ENCODE measurements at places on chromosomes 12 and 14.

- peak; percentile 59 for DNase-seq
Measured at GRCh38 chr12:6852651-6853354, 853 bp downstream of the USP5 start.

GRCh38 chr12:100733817-100734593 is 60.6 kb upstream of the ANO4 start:
- peak; percentile 63 for DNase-seq

DNA sequence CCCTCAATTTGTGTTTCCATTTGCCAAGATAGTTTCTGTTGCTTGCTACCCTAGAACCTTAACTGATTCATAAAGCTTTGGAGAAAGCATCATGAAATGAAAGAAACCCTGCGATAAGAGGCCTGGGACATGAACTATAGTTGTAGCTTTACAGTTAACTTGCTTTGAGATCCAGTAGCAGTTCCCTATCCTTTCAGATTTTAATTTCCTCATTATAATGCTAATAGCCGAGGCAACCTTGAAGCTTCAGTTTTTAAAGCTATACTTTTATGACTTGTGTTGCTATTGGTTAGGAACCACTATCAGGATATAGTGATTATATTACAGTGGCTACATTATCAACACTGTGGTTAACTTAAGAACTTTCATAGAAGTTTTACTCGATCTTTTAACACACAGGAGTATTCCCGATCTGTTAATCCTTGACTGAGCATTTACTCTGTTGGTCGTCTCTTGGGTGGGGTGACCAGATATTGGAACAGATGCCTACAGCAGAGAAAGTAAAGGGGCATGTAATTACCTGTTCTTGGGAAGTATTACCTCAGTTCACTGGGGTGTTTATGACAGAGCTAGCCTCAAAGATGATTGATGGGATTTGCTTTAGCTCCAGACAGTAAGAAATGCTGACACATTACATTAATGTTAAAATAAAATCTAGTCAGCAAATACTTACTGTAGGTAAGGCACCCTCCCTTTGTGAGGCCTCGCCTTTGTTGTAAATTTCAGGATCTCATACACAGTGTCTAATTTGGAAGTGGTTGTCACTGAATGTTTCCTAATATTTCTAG is 86.2 kb upstream of the CSRP2 start:
- no peak for DNase-seq

GRCh38 chr14:20343092-20343861 is at the start of gene PARP2:
PARP2 (plus strand) TSS chr14:20343635; CDS start chr14:20343642, 7 bp downstream.
- peak; percentile 100 for DNase-seq

DNA sequence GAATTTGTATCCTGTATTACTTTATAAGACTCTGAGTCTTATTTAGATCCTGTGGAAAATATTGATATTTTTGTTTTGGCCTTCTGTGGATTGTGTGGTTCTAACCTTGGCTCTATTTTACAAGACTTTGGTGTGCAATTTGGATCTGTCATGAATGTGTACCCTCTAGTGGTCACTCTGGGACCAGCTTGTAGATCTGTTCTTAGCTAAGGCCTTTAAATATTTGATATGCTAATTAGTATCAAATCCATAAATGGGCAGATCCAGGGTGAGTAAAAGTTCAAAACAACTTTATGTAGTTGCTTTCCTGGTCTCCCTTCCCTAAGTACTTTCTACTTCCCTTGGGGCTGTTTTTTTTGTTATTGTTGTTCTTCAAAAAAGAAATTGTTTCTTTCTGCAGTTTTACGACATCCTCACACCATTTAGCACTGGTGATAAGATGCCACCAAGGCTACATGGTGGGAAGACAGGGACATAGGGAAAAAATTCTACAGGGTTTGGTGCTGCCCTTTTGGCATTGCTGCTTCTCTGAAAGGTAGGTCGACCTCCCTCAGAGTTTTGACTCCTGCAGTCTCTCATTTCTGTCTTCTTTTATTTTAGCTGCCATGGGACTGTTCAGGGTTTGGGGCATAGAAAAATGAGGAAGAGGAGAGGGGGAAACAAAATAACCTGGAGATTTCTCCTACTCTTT is 238.5 kb downstream of the GPHN start:
- peak; percentile 75 for DNase-seq

DNA sequence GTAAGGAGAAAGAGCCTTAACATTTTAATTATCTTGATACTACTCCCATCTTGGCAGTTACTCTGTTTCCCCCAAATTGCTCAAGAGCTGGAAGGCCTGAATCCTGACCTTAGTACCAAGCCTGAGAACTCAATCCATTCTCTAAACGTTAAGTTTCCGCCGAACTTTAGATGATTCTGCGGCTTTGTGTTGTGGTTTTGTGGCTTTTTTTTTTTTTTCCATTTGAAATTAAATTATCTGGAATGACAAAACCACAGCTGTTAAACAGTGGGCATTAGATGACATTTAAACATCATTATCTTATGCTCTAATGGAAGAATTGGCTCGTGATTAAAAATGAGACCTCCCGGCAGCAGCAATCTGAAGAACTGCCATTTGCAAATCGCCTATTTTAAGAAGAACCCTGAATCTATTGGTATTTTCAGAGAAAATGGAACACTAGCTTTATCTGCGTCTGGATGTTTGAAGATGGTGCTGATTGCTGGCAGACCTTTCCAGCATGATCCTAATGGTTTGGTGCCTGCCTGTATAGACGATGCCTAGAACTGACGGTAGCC is 38.4 kb downstream of the TMEM132C start:
- no peak for DNase-seq

- DNase-seq, result no peak
Measured at GRCh38 chr12:59472273-59472672, 123.6 kb upstream of the SLC16A7 start.

GRCh38 chr12:15001733-15002382 is 29.0 kb downstream of the PDE6H start:
- peak; percentile 50 for DNase-seq

DNA sequence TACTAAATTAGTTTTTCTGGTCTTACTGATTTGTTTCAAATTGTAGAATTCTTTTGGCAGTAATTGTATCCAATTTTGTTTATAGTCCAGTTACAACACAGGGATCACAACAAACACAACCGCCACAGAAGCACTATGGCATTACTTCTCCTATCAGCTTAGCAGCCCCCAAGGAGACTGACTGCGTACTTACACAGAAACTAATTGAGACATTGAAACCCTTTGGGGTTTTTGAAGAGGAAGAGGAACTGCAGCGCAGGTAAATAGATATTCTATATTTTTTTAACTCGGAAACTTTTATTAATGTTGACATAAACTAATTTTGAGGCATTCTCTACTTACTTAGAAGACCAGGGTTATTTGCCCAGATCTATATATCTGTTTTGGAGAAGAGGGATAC is 17.8 kb downstream of the PAPOLA start:
- no peak for DNase-seq

GRCh38 chr12:113145720-113146551 is 3.6 kb upstream of the CFAP73 start:
- DNase-seq, result no peak

GRCh38 chr14:99831303-99831702 is 38.1 kb downstream of the EML1 start:
- DNase-seq, result no peak

Data from cardiac muscle cell (in vitro differentiated cells and primary cell).